Stimulated activated CD4-positive, alpha-beta T cell treated with anti-CD3 and anti-CD28 coated beads, Interleukin-15, amount 100 ng/mL, for 48 hours (primary cell): ENCODE measurements at places on chromosomes 12 and 14.

DNA sequence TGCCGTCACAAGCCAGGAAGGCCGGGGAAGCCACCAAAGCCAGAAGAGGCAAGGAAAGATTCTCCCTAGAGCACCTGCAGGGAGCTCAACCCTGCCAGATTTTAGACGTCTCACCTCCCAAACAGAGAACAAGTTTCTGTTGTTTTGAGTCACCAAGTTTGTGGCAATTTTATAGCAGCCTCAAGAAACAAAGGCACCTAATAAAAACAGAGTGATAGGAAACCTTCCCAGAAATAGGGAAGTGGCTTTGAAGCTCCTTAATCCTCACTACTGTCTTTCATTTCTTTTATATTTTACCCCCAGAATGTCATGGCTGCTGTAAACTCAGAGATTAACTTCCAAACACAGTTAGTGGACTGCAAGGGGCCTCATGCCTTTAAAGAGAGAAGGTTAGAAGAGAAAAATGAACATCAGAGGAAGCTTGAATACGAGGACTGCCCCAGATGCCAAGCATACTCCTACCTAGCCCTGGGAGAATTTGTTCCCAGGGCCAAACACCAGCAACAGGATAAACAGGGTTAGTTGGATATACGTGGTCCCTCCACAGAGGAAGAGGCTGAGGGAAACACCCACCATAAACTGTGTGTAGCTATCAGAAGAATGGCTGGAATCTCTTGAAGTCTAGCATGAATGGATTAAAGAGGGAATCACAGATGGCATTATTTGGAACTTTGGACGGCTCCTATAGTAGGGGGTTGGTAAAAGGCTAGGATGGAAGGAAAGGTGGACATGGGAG is 148.3 kb downstream of the KCNA5 start:
- DNase-seq: no peak

DNA sequence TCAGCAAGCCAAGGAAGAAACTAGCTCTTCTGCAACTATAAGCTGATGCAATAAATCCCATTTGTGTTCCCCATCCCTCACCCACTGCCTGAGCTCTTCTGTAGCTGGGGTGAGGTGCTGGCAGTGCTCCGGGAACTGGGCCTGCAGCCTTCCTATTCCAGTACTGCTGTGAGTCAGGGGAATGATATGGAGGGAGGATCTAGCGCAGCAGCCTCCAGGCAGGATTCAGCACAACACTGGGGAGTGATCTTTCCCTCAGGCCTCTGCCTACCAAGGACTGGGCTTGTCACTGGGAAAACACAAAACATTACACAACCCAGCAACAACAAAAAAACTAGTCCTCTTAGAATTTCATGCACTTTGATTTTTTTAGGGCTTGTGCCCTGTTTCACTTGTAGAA is 58.7 kb downstream of the ST8SIA1 start:
- DNase-seq: no peak

DNA sequence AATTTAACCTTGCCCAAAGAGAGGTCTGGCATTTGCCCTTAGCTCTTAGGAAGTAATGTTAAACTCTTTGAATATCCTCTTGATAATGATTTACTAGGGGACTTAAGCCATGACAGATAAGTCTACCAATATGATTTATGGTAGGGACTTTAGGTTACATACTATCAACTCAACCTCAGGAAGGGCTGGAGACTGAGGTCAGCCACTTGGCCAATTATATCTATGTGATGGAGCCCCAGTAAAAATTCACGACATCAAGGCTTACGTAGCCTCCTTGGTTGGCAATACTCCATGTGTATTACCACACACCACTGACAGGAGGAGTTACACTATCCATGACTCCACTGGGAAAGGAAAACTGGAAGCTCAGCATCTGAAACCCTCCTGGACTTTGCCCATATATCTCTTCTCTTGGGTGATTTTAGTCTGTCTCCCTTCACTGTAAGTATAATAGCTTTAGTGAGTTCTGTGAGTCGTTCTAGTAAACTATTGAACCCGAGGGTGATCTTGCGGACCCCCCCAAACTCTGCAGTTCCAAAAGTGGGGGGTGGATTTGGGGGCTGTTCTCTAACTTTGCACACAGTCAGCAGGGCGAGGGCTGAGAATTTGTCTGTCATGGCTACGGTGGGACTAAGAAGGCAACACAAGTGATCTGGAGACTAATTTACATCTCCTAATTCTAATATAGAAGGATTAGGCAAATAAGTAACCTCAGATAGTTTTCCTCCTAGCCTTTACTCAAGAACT is 62.3 kb downstream of the R3HDM2 start:
- no peak for DNase-seq

DNA sequence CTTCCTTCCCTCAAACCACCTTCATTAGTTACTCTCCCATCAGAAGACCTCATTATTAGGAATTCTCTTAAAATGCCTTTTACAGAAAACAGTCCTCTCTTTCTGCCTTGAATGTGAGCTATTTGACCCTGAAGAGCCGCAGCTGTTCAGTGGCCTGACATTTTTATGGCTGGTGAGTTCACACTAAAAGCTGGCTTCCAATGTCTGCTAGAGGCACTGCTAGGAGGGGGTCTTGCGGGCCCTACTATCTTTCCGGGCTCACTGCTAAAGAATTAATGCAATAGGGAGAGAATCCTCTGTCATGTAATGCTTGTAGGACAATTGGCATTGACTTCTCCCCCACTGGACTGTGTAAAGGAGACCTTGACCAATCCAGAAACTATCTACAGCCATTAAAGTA is 87.7 kb downstream of the GPR135 start:
- DNase-seq: no peak

GRCh38 chr14:85533861-85534291 is 3.9 kb downstream of the FLRT2 start:
- no peak for DNase-seq

DNA sequence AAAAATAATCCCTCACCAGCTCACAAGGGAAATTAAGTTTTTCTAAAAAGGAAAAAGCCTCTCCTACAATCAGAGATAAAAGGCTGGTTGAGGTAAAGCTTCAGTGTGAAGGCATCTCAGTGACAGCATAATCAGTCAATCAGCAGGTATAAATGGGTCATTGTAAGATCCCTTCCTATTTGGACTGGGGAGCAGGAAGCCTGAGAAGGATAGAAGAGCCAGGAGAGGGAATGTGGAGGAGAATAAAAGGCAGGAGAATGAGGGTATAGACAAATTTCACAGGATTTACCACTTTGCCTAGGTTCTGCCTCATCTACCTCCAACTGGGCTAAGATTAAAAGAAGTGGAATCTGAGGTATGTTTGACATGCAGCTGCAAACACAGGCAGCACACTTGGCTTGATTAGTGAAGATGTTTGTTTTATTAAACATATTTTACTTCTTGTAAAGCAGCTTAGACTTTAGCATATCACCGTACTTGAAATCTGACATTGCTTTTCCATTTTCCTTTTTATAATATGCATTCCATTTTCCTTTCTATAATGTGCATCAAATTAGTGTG is 479.1 kb upstream of the USP15 start:
- no peak for DNase-seq

GRCh38 chr14:92460916-92461579 is 52.5 kb upstream of the RIN3 start:
- DNase-seq: no peak

GRCh38 chr12:71439362-71439612 is 311 bp upstream of the LGR5 start:
- no peak for DNase-seq

DNA sequence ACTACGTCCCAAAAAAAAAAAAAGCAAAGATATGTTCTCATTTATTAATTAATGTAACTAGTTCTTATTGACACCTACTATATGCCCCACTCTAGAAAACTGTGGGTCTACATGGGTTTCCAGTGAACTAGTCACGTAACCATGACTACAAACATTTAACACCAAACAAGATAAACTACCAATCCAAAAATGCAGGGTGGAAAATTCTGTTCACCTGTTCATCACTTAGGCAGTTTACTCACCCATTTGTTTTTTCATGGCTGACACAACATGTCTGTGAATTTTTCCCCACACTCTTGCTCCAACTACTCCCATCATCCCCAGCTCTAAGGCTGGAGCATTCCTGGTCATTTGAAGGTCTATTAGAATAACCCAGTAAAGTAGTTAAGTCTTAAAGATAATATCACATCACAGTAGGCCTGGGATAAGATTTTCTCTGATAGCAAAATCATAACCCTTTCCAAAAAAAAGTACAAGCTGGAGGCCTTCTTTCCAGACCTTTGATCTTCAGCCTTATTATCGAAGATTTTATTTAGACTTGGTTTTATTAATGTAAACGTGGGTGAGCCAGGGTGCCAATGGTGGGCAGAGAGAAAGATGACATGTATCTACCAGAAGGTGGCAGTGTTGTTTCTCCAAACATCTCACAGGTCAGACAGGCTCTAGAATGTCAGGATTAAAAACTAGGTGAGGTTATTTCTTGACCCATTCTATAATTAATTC is 61.6 kb upstream of the DAAM1 start:
- DNase-seq: no peak

- DNase-seq: no peak
These were observed 12.5 kb upstream of the RNASE3 start for GRCh38 chr14:20878695-20879094.
